Activated CD4-positive, alpha-beta T cell treated with anti-CD3 and anti-CD28 coated beads, Interleukin-2, amount 10 ng/mL, durations not matched to agents 24 days and 14 days (primary cell): ENCODE measurements at places on chromosomes 12 and 14. TPM values are rescaled to one million over a fixed set of nuclear protein-coding genes. Genes with fewer than 3 reads are reported as not detected.
A peak's percentile ranks its signal among the peaks of the same experiment; 100 is the strongest.

DNA sequence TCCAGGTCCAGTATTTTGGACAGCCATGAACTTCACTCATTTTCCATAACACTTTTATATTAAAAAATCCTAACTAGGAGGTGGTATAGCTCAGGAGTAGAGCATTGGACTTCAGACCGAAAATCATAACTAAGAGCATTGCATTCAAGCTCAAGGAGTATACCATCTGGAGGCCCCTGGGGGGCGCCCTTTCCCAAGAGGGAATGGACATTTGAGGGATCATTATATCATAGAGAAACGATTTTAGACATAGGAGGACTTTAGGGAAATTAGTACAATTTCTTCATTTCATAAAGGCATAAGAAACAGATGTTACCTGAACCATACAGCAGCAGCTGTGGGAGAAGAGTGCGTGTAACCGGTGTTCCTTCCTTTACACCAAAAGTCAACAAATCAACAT is 5.2 kb upstream of the ATG14 start:
- peak; percentile 64 for DNase-seq

NGB gene
- not detected in 2 replicates for total RNA-seq

DNA sequence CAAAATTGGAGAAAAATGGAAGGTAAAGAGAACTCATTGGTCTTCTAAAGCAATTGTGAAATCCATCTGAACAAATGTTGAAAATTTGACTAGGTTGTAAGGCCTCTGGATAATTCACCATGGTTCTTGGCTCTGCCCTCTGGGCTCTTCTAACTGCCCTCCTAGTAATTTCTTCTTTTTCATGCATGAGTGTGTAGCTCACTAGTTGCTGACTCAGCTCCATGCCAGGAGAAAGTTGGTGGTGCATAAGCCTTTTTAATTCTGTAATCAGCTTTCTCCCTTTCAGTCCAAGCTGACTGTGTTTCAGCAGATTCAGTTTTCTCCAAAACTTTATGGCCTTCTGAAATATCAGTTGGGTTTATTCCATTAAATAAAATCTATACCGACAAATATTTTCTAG is 877.8 kb upstream of the ATXN7L3B start:
- DNase-seq, result no peak

GRCh38 chr12:34021071-34021470 is 1.2 kb upstream of the ALG10 start:
- no peak for DNase-seq

RPL10L gene
- total RNA-seq, result not detected in 2 replicates

GRCh38 chr12:63410197-63410596 is 258.1 kb downstream of the DPY19L2 start:
- no peak for DNase-seq

KCNK13 gene
- not detected in 2 replicates for total RNA-seq

NINJ2 gene
- 4.8 and 5.5 TPM in 2 replicates for total RNA-seq

GRIP1 gene
- total RNA-seq, result 0.26 and 0.40 TPM in 2 replicates

DNA sequence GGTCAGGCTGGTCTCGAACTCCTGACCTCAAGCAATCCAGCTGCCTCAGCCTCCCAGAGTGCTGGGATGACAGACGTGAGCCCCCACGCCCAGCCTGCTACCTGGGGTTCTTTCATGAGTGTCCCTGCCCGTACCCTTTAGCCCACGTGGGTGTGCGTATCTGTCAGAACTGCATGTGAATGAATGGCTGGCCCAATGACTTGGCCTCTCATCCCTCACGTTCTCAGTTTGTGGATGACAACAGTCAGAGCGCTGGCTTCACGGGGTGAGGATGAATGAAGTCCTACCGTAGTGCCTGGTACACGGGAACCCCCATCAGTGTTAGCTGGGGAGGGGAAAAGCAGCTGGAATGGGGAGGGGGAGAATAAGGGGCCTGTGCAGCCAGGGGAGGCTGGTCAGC is 16.1 kb upstream of the ZDHHC22 start:
- DNase-seq, result no peak

DNA sequence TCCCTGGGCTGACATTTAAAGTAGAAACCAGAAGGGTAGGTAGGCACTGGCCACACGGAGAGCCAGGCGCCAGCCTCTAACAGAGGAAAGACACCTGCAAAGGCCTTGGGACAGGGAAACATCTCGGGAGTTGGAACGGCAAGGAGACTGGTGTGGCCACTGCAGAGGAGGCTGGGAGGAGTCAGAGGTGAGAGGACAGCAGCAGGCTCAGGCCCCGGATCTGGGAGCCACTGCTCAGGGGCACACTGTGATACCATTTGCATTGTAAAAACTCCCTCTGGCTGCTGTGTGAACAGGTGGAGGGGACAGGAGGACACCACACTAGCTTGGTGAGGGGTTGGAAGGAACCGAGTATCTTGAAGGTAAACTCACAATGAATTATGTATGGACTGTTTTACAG is 2.7 kb downstream of the ANHX start:
- no peak for DNase-seq

- DNase-seq, result no peak
These were observed 149.0 kb upstream of the SEL1L start for GRCh38 chr14:81682701-81683100.

RNASE12 gene
- total RNA-seq, result not detected in 2 replicates

DNA sequence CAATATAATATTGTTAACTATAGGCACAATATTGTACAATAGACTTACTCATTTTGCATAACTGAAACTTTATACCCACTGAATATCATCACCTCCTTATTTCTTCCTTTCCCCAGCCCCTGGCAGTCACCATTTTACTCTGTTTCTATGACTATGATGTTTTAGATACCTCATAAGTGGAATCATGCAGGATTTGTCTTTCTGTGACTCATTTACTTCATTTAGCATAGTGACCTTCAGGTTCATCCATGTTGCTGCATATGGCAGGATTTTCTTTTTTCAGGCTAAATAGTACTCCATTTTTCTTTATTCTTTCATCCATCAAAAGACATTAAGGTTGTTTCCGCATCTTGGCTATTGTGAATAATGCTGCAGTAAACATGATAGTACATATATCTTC is 18.9 kb downstream of the USP15 start:
- DNase-seq, result no peak

MMP14 gene
- 2.1 and 3.2 TPM in 2 replicates for total RNA-seq

KRT7 gene
- total RNA-seq, result 12.3 and 15.8 TPM in 2 replicates

DNA sequence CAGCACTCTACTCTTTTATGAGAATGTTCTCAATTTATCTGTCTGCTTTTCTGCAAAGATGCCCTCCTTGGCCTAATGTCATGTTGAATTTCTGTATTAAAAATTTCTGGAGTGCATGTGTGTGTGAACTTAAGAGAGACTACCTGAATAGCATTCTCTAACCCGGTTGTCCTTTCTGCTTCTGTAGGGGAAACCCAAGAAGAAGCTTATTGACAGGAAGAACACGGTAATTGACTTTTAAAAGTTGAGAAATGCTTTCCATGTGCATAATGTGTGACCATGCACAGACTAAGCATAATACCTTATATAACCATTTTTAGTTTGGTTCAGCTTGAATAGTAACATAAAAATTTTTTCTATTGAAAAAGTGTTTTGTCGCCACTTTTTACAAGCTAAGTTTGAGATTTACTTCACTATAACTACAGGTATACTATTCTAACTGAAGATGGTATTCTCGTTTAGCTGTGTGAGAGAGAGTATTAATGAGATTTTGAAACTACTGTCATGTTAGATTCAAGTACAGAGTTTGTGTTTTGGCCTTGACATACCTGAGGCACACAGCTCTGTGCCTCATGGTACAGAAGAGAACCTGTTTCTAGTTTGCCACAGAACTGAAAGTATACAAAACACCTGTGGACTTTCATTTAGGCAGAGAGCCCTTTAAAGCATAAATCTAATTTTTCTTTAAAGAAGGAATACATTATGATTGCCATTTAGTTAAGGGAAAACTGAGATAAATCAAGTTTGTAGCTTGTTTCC is 96.8 kb downstream of the TTLL5 start:
- DNase-seq, result no peak

GRCh38 chr12:114407842-114408411 is 2.0 kb upstream of the TBX5 start:
- no peak for DNase-seq

DNA sequence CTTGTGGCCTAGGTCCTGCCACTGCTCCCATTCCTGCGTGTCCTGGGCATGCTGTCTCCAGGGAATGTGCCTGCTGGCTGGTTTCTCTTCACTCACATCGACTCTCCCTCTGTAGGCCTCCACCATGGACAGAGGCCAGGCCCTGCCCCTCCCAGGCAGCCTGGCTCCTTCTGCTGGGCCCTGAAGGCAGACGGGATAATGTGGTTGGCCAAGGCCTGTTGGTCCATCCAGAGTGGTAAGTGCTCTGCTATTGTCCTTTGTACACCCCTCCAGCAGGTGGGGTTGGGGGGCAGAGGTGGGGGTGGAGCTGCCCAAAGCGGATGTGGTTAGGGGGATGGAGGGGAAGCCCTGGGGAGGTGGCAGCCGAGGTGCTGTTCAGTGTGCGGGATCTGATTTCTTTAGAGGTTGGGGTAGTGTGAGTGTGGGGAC is 9.5 kb upstream of the NR4A1 start:
- DNase-seq, result no peak
